ENCODE measurements at places on chromosomes 7 and 10.
A peak's percentile ranks its signal among the peaks of the same experiment; 100 is the strongest.

DNA sequence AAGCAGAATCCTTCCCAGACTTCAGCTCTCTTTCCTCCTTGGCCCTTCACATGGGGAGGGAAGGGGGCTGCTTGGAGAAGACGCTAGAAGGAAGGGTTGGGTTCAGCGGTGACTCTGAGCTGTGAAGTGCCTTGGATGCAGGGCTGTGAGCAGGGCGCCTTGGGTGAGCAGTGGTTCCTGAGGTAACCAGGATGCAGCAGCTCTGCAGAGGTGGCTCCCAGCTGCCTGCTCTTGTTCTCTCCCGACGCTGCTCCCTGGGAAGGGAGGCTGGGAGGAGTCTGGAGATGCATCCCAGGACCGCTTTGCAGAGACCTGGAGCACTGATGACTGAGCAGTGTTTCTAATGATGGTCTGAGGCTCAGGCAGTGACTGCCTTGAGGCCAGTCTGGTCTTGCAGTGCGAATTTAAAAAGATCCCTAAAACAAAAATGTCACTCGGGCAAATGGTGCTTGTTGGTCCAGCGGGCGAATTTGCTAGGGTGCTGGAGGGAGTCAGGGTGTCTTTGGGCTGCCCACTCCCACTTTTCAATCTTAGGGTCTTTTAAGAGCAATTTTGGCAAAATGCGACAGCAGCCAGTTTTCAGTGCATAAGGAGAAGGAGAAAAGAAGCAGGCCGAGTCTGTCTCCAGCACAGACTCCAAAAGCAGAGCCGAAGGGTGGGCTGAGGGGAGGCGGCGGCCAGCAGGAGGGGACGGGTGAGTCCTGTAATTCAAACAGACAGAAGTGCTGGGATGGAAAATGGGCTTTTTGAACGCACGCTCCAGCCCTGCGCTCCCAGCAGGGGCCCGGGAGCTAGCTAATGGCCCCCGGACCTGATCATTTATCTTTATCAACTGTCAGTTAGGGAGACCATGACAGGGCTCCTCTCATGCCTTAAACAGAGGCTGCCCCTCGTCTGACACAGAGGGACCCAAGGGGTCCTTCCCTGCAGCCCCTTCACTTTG lies 191.2 kb upstream of the SHH start:
- no peak for DNase-seq

GRCh38 chr7:1569016-1569415 lies 816 bp downstream of the PSMG3 start:
- peak; percentile 29 for DNase-seq

- DNase-seq: no peak
Measured at GRCh38 chr10:7094781-7095180, 316.1 kb downstream of the SFMBT2 start.

DNA sequence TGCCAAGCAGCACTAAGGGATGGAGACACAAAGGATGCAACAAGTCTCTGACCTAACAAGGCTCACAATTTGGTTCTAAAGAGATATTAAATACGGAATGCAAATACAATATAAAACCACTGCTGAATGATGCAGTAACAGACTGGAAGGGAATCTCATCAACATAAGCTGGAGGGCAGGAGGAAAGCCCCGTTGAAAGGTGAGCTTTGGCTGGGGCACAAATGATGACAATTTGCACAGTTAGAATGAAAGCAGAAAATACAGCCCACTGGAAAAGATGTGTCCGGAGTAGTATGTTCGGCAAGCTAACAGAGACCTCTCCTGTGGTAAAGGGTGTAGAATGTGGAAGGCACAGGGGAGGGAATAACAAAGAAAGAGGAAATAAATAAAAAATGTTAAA lies 26.1 kb downstream of the PAXIP1 start:
- DNase-seq: no peak

- DNase-seq: no peak
Measured at GRCh38 chr7:12130609-12131008, 80.5 kb upstream of the TMEM106B start.

DNA sequence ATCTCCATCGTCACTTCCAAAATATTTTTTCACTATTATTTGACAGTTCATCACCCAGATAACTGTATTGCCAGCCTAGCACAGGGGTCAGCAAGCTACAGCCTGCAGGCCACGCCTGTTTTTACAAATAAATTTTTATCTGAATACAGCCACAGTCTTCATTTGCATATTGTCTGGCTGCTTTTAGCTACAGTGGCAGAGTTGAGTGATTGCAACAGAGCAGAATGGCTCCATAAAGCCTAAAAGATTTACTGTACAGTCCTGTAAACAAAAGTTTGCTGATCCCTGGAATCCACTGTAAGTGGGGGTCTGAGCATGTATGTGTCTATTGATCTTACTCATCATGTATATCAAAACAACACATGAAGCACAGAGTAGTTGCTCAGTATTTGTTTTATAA lies 45.9 kb upstream of the GNAI1 start:
- DNase-seq: no peak

GRCh38 chr10:79491143-79491835 lies 21.0 kb upstream of the EIF5AL1 start:
- DNase-seq: no peak

DNA sequence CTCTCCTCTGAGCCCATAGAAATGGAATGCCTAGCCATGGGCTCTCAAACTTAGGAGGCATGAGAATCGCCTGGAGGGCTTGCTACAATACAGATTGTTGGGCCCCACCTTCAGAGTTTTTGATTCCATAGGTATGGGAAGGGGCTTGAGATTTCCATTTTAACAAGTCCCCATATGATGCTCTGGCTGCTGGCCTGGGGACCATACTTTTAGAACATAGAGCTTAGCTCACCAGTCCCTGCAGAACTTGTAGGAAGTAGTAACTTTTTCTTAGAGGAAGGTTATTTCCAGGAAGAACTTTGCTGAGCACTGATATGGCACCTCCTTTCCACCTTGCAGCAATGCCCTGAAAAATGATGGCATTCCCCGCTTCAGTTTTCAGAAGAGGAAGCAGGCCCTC lies 177.0 kb upstream of the ZMIZ1 start:
- DNase-seq: no peak

GRCh38 chr7:26117142-26117807 lies 34.7 kb upstream of the NFE2L3 start:
- no peak for DNase-seq

- DNase-seq: no peak
Measured at GRCh38 chr10:46524472-46525176, 31.8 kb downstream of the GPRIN2 start.

DNA sequence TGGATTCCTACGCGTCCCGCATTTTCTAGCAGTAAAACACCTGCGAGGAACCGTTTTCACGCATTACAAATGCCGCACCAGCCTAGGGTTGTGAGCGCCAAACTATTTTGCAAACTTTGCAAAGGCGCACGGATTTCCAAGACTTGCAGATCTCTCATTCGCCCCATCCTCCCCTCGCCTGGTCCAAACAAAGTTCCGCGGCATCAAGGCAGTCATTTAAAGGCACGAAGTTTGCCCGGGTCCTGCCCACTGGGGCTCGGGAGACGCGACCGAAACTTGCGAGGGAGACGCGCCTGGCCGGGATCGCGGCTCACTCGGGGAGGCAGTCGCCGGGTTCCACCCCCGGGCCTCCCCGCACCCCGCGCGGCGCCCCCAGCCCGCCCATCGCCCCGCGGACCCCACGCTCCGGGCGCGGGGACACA lies 613 bp downstream of the USP6NL start:
- DNase-seq: no peak

DNA sequence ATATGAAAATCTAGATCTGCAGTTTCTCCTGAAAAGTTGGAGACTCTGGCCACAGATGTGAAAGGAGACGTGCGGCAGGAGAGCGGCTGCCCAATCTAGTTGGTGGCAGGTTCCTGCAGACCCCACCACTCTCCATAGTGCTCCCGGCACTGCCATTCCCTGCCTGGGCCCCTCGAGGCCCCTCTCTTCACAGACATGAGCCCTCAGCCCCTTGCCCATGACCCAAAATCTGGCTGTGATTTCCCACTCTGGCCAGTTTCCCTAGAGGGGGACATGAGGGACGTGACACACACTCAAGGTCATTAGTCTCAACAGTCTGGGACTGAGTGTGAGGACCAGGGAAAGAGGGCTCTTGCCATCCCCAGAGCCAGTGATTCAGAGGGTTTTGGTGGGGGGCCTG lies 138.7 kb downstream of the PTPN20 start:
- DNase-seq: no peak

DNA sequence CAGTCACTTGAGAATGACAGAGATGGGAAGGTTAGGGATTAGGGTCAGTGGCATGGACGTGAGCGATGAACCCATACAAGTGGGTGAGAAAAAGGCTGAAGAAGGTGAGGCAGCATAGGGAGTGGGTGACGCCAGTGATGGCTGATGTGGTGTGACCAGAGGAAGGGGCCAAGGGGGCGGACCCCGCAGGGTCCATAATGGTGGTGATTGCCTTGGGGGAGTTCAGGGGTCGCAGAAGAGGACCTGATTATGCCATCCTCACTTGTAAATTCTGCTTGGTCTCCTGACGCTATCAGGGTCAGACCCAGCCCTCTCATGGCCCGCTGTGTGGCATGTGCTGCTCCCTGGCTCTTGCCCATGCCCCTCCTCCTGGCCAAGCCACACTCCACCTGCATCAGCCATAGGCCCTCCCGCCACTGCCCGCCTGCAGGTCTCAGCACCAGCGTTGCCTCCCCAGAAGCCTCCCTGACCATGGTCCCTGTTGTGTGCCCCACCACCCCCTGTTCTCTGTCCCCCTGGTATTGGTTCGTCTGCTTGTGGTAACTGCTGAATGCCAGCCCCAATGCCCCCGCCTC lies 235.7 kb downstream of the EBF3 start:
- DNase-seq: no peak

DNA sequence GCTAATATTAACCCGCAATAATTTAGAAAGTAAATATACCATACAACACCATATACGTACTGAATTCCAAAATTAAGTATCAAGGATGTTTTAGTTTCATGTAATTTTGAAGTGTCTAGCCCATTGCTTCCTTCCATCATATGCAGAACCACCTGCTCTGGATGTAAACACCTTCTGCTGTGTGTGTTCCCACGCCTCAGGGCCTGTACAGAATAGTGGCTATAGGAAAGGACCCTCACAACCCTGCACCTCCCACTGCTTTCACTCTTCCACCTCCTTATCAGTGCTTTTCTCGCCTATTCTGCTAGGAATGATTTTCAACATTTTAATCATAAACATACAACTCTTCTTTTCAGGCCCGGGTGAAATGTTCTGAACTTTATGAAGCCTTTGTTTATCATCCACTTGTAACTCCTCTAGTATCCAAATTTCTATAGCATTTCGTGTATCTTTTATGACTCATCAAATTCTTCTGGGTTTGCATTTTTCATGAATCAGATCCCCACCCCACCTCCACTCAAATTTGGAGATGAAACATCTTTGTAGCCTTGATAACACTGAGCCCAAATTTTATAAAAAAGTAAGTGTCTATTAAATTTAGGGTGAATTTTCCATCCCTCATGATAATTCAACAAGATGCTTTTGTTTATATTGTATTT lies 1106.8 kb upstream of the C7orf33 start:
- no peak for DNase-seq

- no peak for DNase-seq
Measured at GRCh38 chr7:51234139-51234538, 82.5 kb downstream of the COBL start.

DNA sequence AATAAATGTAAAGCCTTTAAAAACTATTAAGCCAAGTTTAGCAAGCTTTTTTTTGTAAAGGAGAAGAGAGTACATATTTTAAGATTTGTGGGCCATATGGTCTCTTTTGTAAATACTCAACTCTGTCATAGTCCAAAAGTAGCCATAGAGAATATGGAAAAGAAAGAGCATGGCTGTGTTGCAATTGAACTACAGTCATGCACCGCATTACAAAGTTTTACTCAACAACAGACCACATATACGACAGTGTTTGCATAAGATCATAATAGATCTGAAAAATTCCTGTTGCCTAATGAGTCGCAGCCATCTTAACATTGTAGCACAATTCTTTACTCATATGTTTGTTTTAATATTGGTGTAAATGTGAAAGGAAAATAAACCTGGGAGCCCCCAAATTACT lies 440.8 kb downstream of the HTR7 start:
- DNase-seq: no peak

GRCh38 chr10:126905776-126906703 lies 812 bp downstream of the DOCK1 start:
- DNase-seq: no peak

DNA sequence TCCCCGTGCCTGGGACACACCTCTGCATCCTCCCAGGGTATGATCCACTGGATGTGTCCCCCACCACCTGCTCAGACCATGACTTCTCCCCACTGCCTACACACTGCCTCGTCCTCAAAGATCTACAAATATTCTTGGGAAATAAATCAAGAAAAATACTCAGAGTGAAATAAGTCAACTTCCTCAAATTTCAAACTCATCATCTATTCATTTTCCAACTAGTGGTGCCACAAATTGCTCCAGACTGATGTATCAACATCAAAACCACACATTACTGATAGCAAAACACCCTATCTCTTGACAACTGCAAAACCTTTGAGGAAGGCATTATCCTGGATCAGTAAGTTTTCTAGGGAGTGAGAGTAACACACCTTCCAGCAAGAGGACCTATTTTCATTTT lies 87.7 kb downstream of the GRB10 start:
- DNase-seq: no peak

DNA sequence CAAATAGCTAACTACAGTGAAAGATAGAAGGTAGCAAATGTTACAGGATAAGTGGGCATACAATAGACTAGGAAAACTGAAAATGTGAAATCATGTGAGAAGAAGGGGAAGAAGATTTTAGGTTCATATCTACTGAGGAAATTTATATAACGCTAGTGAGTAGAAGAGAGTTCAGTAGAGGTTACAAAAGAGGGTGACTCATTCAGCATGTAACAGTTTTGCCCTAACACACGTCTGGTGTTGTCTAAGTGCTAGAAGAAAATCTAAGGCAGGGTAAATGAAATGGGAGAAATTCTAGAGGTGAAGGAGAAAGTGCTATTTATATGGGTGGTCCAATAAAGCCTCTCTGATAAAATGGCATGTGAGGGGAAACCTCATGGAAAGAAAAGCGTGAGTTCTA lies 731.4 kb upstream of the POT1 start:
- DNase-seq: no peak

DNA sequence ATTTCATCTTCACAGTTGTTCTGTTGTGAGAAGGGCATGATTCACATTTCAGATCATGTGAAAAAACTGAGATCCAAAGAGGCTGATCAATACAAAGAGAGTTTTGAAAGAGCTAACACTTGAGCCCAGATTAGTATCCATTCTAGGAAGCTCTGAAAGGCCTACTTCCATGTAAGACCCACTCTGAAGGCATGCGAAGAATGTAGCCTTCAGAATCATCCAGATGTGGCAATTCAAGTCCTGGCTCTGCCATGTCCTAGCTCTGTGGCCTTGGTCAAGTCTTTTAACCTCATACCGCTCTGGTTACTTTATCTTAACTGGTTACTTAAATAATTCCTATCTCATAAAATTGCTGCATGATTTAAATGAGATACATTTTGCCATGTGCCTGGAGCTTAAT lies 111.1 kb downstream of the FZD1 start:
- DNase-seq: no peak

DNA sequence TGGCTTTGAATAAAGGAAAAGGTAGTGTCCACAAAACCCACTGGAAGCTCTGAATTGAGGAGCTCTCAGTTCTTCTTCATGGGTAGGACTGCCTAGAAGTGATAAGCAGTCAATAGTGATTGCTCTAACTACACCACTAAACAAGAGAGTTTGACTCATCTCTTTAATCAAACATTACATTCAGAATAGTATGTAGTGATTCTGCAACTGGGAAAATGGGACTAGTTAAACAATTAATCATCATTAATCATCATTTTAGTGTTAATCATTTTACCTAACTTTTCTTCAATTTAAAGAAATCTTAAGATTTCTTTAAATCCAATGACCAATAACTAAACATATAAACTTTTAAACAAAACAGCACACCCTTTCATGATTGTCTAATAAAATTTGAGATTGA lies 484.0 kb upstream of the FZD8 start:
- no peak for DNase-seq

Measured in COLO829 (cell line).